Right lobe of liver (tissue), 6 donors: ENCODE measurements at places on chromosomes 3 and 15.

DNA sequence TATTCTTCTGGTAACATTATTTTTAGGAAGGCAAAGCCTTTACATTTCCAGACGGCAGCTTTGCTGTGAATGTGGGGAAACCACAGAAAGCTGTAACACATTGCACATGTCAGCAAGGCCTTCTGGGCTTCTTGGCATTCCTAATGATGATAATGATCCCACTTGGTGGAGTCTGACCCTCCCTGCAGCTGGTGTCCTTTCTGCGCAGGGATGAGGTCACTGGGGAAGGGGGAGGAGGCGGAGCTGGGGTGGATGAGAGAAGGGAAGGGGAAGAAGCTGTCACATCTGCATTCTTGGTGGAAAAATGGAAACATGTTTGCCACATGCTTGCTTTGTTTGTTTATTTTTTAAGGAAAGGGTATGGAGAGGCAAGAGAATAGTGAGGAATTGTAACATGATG, 68.6 kb downstream of the FILIP1L start:
- no peak for DNase-seq

- DNase-seq, result no peak
Observed at GRCh38 chr3:42051384-42052131, 39.6 kb upstream of the TRAK1 start.

GRCh38 chr3:61569856-61570580, 8.6 kb downstream of the PTPRG start:
- no peak for DNase-seq

DNA sequence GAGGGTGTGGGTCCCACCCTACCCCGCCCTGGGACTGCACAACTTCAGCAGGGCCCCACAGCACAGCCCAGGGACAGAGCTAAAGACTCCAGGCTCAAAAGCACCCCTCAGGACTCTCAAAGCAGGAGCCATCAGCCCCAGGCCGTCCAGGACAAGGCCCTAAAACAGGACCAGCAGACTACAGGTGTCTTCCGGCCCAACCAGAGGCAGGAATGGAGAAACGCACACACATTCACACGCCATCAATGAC, 26.1 kb downstream of the ATRIP start:
- peak; percentile 33 for DNase-seq

GRCh38 chr15:90114451-90114901, 12.2 kb upstream of the IDH2 start:
- no peak for DNase-seq

DNA sequence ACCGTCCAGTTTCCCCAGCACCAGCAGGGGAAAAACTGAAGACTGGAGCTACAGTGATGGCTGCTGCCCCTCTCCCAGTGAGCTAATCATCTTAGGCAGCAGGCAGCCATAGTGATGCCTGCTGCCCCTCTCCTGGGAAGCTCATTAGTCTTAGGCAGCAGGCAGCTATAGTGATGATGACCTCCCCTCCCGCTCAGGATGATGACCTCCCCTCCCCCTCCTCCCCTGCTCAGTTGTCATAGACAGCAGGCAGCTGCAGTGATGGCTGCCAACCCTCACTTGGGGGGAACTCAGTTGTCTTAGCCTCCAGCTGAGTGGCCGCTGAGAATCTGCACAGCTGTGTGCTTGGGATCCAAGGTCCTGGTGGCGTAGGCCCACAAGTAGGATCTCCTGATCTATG, 80.9 kb upstream of the MANF start:
- DNase-seq, result no peak

DNA sequence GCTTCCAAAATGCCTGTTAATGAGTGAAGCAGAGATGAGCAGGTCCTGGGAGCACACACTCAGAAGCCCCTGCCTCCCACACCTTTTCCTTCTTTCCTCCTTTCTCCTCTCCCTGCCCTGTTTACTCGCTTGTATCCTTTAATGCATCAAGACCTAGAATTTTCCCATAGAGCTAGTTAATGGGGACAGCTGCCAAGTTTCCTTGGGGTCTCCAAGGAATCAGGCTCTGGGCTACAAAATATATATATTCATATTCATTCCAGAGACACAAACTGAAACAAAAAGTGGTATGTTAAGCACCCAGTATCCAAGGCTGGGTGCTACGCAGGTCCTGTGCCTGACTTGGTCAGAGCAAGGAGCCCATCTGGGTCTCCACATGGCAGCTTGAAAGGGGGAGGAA, 235.6 kb downstream of the MYRIP start:
- no peak for DNase-seq

DNA sequence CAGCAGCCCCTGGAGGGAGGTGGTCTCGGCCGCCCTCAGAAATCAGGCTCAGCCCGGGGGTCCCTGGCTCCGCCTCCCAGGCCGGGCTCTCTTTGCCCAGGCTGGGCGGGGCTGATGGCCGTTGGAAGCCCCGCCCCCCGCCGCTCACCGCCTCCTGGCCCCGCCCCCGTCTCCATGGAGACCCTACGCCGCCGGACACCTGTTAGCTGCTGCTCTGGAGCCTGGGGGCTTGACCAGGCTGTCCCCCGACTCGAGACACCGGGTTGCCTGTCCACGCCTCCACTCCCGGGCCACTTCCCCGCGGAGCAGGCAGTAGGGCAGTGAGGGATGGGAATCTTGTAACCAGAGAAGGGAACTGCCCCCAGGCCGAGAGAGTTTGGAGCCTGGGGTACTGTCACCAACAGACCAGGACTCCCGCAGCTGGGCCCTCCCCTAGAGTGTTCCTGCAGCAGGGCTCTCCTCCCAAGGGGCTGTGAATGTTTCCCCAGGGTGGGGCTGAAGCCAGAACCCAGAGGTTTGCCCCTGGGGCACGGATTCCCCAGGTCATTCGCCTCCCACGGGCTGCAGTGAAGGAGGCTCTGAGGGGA, 27.8 kb upstream of the RPL32 start:
- DNase-seq, result no peak
